Stimulated activated CD4-positive, alpha-beta T cell treated with anti-CD3 and anti-CD28 coated beads, Interleukin-1b, Interleukin-23, amount 100 ng/mL, for 1 hour (primary cell): ENCODE measurements at places on chromosomes 2 and 18.

DNA sequence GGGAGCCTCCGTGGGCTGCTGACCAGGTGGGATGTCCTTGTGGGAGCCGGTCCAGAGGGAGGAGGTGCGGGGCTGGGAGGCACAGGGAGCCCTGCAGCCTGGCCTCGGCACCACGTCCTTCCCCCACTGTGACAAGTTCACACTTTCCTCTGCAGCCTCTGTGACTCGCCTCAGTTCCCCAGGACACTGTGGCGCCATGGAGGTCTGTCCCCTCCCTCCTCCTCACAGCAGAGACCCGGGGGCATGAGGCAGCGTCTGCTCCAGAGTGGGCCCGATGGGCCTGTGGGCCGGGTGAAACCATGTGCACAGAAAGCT lies 27.3 kb upstream of the KCNG2 start:
- no peak for DNase-seq

DNA sequence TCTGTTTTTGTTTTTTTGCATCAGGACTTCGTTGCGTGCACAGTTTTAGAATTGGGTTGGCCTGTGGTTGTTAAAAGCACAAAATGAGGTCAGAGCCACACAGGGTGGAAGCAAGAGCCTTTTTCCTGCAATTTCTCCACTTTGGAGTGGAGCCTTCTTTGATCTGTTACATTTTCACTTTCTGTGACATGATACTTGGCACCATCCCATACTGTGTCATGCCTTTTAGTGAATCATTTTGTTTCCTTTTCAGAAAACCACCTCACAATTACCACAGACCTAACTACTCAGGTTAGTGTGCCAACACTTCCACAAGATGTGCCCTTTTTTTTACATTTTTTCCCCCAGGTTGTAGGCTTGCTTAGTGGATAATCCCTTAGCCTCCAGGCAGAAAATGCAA lies 32.5 kb downstream of the MERTK start:
- no peak for DNase-seq

GRCh38 chr2:190271783-190272456 lies 47.7 kb downstream of the HIBCH start:
- DNase-seq: no peak

GRCh38 chr2:109185338-109185737 lies 56.3 kb downstream of the SH3RF3 start:
- no peak for DNase-seq

DNA sequence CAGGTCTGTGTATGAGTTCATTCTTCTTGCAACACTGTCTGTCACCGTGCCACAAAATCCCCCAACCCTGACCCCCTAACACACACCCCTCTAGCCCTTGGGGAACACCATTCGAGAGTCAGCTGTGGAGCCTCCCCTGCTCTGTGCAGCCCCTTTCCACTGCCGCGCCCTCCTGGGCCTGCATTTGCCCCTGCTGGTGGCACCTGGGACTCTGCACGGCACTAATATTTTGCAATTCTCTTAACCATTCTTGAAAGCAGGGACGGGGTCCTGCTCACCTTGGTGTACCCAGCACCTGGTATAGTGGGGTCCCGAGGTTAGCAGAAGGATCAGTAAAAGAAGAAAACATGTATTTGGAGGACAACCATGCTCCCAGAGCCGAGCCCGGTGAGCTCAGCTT lies 124.0 kb downstream of the HDAC4 start:
- DNase-seq: no peak

- DNase-seq: no peak
Observed at GRCh38 chr2:75133621-75134570, 65.4 kb downstream of the TACR1 start.

GRCh38 chr2:10266133-10266620 lies 36.5 kb upstream of the HPCAL1 start:
- DNase-seq: no peak

- no peak for DNase-seq
Observed at GRCh38 chr2:101249826-101250225, 2.9 kb upstream of the CNOT11 start.

GRCh38 chr2:29261003-29261402 lies 145.8 kb downstream of the CLIP4 start:
- no peak for DNase-seq

GRCh38 chr2:11009891-11010290 lies 98.2 kb downstream of the KCNF1 start:
- no peak for DNase-seq

- no peak for DNase-seq
Observed at GRCh38 chr2:31390324-31390723, 24.2 kb downstream of the XDH start.

DNA sequence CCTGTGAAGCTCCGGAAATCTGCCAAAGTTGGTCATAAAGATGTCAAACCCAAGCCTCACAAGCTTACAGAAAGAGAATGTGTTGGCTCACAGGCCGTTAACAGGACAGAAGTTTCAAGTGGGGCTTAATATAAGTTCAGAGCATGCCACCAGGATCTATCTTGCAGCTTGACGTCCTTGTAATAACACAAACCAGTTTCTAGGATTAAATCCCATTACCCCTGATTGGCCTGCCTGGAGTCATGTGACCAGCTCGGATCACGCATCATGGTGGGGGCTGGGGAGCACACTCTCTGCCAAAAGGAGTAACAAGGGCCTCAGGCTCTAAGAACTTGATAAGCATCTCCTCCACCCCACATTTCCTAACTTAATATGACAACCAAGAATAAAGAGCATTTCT lies 38.9 kb upstream of the SCG2 start:
- DNase-seq: no peak

GRCh38 chr2:163667064-163667887 lies 68.5 kb downstream of the FIGN start:
- DNase-seq: no peak

- DNase-seq: no peak
Observed at GRCh38 chr2:24385366-24385765, 25.0 kb upstream of the ITSN2 start.

DNA sequence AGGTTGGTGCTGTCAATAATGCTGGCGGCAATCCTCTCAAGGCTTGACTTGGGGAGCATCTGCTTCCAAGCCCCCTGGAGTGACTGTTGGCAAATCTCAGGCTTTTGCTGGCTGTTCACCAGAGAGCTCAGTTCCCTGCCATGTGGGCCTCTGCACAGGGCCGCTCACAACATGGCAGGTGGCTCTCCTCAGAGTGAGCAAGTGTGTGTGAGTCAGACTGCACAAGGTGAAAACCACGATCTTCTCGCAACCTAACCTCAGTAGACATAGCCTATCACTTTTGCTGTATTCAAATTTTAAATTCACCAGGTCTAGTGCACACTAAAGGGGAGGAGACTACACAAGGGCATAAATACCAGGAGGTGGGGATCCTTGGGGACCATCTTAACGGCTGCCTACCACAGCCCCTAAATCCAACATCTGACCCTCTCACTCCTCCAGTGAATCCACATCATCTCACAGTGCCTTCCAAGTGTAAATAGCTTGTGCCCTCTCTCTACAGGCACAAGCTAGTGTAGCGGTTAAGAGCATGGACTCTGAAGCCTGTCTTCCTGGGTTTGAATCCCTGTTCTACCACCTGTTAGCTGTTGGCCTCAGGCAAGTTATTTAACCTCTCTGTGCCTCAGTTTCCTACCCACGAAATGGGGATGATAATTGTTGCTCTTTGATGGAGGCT lies 187.7 kb upstream of the CXCR4 start:
- peak; percentile 16 for DNase-seq

- no peak for DNase-seq
Observed at GRCh38 chr2:134892282-134893035, 26.2 kb upstream of the CCNT2 start.

- DNase-seq: no peak
Observed at GRCh38 chr2:238228700-238229099, 11.1 kb downstream of the HES6 start.

DNA sequence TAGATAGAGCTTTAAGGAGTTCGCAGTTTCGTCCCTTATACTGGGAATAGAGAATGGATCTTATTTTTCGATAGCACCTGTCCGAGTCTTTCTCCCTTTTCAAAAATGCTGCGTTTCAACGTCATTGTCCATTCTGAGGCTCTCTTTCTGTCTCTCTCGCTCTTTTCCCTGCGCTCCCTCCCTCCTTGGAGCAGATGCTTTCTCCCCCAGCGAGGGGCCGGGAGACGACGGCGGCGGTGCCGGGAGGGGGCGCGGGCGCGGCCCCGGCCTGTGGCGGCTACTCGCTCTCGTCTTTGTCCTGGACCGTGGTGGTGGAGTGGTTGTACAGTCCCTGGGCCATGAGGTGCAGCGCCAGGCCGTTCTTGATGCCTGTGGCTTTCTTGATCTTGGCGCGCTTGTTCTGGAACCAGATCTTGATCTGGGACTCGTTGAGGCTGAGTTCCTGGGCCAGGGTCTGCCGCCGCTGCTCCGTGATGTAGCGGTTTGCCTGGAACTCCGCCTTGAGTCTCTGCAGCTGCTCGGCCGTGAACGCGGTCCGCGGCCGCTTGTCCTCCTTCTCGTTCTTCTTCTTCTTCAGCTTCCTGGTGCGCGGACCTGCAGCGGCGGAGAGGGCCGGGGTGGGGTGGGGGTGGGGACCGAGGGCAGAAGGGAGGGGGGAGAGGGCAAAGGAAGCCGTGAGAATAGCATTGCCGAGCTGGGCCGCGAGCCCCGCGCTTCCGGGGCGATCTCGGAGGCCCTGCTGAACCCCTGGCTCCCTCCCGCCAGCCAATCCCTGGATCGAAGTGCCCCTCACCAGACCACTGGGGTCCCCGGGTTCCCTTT lies 4.6 kb downstream of the EN1 start:
- DNase-seq: no peak

DNA sequence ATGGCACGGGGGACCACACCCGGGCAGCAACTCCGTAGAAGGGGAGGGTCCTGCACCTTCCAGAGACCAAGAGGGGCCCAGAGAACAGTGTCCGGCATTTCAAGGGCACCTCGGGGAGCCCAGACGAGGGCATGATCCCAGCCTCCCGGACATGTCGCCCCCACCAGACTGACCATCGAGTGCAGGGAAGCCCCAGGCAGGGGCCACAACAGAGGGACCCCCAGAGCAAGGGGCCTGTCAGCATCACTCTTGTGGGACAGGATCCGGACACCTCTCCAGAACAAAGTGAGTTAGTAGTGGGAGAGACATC lies 50.4 kb upstream of the CTDP1 start:
- DNase-seq: no peak

DNA sequence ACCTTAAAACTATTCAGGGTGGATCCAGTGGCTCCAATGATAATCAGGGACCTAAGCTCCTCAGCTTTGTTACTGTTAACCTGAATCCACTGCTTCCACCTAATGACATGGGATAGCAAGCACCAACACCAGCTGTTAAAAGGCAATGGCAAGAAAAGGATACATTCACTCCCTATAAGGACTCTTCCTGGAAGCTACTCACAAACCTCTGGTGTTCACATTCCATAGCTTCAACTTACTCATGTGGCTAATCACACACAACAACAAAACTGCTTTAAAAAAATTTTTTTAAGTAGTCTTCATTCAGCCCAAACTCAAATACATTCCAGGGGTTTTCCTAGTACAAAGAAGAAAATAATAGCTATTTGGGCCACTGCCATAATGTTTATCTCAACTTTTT lies 24.5 kb downstream of the ROCK2 start:
- DNase-seq: no peak

GRCh38 chr2:104539649-104540048 lies 314.3 kb upstream of the POU3F3 start:
- no peak for DNase-seq

- no peak for DNase-seq
Observed at GRCh38 chr18:42392416-42392815, 437.4 kb downstream of the PIK3C3 start.

DNA sequence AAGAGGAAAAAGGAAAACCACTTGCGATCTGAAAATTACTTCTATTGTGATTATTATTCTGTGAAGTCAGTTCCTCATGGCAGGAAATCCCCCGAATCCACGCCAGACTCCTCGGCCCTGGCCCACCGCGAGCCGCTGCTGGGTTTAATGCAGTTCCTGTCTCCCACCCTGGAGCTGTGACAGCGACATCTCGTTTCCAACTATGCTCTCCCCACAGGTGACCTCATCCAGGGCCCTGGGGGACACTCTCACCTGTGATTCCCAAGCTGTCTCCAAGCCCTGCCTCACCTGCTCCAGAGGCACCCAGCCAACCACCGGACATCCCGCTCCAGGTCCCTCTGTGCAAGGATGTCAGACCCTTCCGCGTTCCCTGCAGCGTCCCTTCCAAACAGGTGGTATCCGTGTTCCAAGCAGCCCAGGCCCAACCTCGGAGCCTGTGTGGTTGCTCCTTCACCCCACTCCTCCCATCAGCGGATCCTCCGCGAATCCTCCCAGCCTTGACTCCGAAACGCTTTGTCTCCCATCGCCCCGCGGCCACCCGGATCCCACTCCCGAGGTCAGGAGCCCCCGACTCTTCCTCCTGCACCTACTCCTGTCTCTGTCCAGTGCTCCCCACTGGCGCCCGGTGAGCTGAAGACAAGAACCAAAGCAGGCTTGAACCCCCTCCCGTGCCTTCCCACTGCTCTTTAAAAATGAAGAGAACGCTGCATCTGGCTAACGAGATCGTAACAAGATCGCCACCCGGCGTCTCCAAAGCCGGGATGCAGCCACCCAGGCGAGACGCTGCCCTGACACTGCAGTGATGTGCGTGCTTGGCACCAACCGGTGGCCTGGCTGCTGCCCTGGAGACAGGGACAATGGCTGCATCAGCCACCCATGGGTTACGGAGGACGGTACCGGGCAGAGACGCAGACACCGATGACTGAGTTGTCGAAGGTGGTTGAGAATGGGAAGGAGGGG lies 96.5 kb downstream of the NDUFA10 start:
- no peak for DNase-seq

- DNase-seq: no peak
Observed at GRCh38 chr2:9300829-9301453, 94.3 kb downstream of the ASAP2 start.

DNA sequence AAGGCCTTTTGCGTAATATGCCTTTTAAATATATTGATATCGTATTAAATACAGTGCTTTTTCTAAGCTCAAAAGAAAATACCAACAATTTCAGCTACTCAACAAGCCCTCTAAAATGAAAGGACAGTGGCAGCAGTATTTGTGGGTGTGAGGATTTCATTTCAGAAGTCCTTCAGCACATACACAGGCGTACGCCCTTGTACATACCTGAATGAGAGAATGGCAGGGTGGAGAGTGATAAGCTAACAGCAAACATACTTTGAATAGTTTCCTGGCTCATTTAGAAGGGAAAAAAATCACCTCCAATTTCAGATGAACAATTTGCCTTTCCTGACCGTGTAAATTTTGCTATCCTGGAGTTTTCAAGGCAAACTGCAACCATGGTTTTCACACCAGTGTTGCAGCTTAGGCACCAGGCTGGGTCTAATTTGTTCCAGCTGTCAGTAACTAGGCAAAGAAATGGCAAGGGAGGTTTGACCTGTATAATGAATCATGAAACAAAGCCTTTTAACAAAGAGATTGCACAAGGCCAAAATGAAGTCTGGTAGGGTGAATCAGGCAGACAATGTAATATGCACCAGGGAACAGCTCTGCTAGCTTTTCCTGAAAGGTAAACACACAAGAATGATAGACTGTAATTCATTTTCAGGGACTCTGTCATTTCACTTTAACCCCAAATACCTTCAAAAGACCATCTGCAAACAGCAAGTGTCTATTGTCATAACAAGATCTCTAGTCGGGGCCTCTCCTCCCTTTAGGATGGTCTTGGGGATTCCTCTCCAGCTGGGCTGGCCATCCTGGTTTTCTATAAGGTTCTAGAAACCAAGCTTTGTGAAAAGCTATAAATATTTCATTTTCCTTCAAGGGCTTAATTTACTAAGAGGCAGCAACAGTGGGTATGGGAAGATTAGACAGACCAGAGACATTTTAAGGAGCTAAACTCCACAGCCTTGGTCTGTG lies 11.5 kb downstream of the ANKRD29 start:
- no peak for DNase-seq
